NCI-H1092 treated with DMSO at 0.1 percent for 48 hours (cell line): ENCODE measurements at places on chromosomes 11 and 22.

DNA sequence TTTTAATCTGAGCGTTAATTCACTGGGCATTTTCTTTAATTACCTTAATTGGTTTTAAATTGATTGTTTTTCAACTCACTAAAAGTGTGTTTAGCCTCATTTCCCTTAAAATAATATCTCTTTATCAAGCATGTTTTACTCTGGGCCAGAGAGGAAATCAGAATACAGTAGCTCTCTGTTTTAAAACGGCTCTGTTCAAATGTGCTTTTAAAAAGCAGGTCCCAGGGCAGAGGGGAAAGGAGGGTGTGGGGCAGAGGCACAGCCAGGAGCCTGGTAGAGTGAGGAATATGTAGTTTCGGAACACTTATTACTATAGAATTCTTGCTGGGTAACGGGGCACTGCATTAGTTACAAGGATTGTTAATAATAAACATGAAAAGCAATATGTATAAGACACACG is 47.6 kb downstream of the FBXO7 start:
- no peak for DNase-seq

GRCh38 chr11:87575088-87575487 is 537.4 kb downstream of the TMEM135 start:
- no peak for DNase-seq

GRCh38 chr11:45931739-45932138 is 9.3 kb downstream of the LARGE2 start:
- no peak for DNase-seq

- DNase-seq: peak; percentile 60
Measured at GRCh38 chr11:47373876-47374719, 4.2 kb downstream of the SPI1 start.

DNA sequence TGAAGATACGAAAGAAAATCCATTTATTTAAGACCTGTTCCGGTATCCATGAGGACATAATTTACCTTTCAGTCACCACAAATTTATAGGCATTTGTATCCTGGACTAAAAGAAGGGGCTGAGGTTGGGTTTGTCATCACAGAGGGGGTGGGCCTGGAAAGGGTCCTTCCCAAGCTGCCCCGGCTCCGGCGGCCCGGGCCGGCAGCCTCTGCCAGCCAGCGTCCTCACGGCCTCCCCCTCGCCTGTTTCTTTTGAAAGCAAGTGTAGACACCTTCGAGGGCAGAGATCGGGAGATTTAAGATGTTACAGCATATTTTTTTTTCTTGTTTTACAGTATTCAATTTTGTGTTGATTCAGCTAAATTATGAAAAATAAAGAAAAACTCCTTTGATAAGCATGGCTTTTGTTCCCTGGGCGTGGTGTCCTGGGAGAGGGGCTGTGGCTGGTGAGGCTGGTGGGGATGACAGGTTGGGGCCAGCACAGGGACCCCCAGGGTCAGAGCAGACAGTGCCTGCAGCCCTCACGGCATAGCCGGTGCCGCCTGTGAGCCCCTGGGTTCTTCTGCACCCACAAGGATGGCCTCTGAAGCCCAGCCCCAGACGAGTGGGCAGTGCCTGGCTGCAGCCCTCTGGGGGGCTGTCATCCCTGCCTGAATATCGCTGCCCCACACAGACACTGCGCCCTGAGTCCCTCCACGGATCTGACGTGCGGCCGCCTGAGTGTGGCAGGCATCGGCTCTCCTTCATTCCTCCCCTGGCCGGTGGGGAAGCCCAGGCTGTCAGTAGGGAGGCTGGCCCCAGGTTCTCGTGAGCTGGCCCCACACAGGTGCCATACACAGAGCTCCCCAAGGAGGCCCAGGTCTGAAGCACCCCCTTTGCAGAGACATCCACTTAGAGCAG is 1075.9 kb downstream of the BRD1 start:
- DNase-seq: no peak

DNA sequence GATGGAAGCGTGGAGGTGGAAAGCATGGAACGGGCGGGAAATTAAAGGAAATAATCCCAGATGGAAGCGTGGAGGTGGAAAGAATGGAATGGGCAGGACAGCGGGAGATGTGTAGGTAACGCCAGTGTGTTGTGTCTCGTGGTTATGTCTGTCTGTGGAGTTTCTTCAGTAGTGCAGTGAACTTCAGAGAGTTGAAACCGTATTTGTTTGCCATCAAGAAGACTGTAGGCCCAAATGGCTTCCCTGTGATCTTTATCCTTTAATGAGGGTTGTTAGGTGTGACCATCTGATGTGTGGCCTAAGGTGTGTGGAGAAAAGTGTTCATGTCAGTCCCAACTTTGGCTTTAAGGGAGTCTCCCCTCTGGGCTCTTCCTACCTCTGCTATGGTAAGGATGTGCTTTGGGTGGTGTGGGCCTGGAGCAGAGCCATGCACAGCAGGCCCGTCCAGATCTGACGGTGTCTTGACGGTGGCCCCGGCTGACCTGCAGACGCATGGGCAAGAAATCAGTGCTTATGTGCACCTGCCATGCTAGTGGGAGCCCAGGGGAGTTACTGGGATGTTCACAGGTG is 39.6 kb downstream of the AP2A2 start:
- DNase-seq: no peak

DNA sequence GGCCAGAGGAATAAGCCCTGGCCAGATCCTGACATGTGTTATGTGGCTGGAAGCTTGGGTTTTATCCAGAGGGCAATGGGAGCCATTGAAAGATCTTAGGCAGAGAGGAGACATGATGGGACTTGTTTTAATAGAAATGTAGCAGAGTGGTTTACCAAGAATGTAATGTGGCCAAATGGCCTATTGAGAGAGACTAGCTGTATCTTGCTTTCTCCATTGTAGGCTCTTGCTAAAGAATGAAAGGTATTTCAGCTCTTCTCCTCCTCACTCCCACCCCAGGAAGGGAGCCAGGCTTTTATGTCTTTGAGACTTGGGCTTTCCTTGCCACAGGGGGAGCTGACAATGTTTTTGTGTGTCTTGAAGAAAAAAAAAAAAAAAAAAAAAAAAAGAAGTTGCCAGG is 82.3 kb downstream of the TRIM29 start:
- no peak for DNase-seq

DNA sequence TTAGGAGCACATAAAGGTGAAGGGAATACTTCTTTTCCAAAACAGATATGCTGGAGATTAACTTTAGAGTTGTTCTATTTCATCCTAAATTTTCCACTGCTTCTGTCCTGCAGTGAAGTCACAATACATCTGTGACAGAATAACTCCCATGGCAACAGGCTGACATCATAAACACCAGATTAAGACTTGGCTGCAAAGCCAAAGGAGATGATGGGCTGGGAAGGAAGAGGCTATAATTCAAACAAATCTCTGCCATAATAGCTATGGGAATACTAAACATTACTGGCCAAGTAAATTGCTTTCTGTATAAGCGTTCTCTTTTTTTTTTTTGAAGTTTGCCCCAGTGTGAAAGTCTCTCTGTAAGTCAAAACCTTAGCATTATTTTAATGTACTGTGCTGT is 107.7 kb downstream of the CADM1 start:
- DNase-seq: no peak

DNA sequence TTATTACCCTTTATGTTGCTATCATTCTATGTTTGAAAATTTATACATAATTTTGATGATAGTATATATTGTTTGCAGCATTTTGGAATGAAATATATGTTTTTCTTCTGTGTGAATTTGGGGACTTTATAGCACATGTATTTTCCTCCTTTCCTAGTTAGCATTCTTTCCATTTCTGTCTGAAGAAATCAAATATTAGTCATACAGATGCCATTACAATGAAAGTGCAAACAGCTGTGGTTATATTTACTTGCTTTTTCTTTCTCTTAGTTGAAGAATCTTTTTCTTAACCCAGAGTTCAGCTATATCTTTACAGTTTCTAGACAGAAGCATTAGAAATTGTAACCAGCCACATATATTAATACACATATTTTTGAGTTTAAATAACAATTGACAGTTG is 753.1 kb upstream of the ARHGAP42 start:
- no peak for DNase-seq

DNA sequence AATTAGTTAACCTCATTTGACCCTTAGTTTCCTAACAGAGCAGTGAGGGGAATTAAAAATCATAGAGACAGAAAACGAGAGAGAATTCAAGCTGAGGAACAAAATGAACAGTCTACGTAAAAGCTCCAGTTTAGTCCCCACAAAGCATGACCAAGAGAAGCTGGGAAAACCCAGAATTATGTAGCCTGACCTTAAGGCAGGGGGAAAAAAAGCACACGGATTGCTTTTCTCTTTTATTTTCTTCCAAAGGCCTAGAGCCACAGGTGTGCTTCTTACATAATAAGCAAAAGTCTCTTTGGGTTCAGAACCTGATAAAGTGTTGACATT is 514 bp upstream of the AMBRA1 start:
- DNase-seq: no peak

DNA sequence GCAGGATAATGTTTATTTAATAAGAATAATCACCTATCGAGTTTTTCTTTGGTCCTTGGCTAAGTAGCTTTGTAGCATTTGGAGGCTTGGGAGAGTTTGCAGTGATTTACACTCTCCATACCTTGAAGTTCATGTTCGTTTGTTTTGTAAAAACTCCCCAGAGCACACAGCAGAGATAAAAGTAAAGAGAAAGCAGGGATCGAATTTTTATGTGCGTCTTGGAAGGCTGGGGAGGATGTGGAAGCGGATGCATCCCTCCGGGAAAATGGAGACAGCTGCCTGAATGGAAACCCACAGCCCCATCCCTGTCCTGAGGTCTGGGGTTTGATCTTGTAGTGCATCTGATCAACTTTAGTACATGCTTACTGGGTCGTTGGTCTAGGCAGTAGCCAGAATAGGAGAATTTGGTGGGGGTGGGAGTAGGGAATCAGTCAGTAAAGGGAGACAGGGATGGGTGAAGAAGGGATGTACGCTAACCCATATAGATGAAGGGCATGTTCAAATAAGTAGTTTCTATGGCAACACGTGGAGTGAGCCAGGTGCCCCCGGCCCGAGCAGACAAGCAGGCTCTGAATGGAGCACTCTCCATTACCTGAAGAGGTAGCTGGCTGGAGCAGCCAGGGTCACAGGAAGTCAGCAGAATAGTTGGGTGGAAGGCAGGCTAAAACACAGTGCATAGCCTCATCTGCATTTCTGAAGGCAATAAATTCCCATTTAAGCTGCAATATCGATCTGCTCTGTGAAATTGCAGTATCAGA is 147.8 kb downstream of the COMMD9 start:
- peak; percentile 44 for DNase-seq

DNA sequence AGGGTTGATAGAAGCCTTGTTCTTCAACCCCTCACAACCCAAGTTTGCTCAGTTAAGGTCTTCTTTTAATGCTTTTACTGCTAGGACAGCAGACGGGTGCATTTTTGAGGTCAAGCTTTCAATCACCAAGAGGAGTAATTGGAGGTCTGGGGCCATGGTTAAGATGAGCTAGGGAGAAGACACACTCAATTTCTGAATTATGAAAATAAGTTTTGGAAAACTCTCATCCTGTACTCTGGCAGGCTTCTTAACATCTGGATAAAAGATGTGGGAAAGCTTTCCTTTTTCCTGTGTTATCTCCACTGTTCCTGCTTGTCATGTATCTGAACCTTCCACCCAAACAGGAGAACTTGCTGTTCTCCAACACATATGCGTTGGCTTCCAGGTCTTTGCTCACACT is 9.7 kb downstream of the ABTB2 start:
- no peak for DNase-seq

DNA sequence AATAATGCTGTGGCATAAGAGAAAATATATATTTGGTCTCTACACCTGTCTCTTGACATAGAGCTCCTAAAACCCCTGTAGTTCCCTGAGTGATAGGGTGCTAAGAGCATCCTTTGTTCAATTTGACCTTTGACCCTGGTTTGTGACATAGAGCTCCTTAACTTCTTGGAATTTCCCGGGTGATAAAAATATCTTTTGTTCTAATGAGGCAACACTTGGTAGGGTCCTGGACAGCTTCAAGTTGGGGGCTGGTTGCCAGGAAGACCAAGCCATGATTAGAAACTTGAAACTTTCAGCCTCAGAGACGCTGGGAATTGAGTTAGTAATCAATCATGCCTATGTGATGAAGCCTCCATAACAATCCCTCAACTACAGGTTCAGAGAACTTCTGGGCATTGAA is 105.4 kb downstream of the CASP12 start:
- no peak for DNase-seq

GRCh38 chr11:38510041-38510440 is 1912.0 kb upstream of the RAG2 start:
- no peak for DNase-seq

DNA sequence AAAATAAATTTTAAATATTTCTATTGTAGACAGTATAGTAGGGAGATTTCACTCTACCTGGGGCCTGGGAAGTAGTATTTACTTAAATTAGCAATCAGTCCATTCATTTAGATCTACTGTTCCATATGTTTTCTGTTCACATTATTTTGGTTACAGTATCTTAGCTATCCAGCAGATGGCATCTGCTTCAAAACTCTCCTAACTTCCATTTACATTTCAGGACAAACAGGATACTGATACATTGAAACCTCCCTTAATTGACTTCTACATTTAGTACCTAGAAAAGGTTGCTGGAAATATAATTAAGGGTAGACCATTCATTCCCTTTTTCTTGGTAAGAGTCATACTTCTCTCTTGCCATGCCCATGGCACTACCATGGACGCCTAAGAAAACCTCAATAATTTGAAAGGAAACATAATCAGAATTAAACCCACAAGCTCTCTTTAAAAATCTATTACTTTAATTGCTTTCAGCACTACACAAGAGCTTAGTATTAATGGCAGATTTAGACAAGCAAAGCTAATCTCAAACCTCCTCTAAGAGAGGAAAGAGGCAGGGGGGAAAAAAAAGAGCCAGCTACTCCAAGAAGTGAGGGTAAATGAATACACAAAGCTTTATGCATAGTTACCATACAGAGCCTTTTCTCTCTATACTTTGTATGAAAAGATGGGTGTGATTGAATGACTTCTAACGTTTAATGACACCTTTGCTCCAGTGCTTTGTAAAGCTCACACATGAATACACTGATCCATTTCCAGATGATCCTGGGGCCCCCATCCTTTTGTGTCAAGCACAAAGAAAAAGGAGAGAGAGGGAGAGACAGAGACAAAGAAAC is 131.2 kb upstream of the MTMR2 start:
- DNase-seq: peak; percentile 37

DNA sequence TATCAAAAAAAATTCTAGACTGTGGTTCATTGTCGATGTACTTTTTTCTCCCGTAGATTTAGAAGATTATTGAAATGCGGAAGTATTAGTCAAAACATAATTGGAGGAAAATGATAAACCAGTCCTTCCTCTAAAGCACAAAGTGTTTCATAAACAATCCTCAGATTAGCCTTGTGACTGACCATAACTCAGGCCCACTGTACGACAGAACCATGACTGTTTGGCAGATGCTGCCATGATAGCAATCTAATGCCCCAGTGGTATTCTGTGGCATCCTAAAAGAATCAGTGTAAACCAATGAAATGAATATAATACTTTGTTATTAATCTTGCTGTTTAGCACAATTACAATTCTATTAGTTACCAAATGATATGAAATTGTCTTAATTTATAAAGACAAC is 127.0 kb upstream of the CTSC start:
- no peak for DNase-seq

- no peak for DNase-seq
Measured at GRCh38 chr11:98260983-98261382, 759.8 kb upstream of the CNTN5 start.

DNA sequence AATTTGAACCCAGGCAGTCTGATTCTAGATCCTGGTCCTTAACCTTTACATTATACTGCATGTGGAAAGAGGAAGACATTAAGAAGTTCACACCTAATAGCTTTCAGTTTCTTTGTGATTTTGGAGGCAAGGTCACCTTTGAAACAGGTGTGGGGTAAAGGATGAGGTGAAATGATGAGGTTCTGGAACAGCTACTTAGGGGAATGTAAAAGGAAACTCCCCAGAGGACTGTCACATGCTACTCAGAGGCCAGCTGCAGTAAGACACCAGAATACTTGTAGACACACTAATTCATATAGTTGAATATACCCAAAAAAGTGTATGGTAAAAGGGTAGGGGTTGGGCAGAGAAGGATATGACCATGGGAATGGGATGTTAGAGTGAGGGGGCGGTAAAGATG is 5.4 kb downstream of the APIP start:
- DNase-seq: no peak
